ENCODE measurements at places on chromosomes 1 and 21.

DNA sequence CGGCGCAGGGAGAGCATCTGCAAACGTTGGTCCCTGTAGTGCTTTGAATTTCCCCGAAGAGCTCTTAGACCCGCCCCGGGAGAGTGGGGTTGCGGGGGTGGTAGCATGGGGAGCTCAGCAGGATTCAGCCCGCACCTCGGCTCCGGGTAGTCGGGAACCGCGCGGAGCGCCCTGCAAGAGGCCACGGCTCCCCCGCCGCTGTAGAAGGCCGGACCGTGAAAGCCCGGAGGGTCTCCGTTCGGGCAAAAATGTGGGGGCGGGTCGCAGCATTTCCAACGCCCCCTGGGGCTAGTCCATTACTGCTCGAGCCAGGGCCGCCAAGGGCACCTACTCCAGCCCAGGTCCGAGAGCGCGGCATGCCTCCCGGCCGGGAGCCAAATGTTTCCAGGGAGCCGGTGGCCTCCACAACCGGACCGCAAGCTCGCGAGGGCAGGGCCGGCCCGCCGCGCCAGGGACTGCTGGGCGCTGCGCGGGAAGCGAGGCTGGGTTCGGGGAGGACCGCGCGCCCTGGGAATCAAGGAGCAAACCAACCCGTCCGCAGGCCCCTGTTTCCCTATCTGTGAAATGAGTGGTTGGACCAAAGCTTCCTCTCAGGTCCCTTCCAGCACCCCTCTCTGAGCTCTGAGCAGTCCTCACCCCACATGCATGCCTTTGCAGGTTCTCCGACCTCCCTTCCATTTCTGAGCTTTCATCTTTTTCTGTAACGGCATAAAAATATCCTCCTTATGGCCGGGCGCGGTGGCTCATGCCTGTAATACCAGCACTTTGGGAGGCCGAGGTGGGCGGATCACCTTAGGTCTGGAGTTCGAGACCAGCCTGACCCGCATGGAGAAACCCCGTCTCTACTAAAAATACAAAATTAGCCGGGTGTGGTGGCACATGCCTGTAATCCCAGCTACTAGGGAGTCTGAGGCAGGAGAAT, 775 bp upstream of the TMEM63A start:
- DNase-seq: peak; percentile 84

DNA sequence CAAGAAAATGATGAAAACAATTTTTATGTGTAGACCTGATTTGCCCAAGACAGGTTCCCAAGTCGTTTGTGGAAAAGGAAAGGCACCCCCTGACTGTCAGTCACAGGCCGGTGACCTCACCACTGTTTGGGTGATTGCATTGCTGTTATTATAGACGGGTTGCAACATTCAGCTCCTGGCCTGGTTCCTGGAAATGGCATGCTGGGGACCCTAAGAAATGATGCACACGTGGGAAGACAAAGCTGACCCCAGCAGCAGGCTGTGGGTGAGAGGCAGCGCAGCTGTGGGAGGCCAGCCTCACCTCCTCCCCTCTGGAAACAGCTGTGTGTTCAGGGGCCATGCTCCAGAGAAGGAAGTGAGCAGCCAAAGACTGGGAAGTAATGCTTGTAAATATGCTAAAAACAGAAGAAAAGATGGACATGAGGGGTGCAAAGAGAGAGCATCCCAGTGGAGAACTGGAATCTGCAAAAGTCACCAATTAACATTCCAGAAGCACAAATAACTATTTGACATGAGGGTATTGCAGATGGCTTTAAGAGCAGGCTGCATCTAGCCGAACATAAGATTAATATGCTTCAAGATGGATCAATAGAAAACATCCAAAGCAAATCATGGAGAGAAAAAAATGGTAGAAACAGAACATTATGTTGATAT, 23.4 kb upstream of the ABCG1 start:
- DNase-seq: no peak

DNA sequence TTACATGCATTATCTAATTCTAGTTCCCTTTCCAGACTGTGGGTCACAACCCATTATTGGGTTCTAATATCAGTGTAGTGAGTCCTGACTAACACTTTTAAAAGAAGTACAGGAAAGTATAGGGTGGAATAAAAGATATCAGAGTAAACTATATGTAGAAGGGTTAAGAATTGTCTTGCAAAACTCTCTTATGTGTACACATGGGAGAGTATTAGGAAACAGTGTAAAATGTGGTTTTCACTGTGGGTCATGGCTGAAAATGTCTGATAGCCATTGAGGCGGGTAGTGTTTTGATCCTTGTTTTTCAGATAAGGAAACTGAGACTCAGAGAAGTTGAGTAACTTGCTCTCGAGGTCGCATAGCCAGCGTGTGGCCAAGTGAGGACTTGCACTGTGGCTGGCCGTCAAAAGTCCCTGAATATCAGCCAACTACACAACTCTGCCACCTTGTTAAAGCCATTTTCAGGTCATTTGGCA, 18.5 kb upstream of the MTARC1 start:
- no peak for DNase-seq

DNA sequence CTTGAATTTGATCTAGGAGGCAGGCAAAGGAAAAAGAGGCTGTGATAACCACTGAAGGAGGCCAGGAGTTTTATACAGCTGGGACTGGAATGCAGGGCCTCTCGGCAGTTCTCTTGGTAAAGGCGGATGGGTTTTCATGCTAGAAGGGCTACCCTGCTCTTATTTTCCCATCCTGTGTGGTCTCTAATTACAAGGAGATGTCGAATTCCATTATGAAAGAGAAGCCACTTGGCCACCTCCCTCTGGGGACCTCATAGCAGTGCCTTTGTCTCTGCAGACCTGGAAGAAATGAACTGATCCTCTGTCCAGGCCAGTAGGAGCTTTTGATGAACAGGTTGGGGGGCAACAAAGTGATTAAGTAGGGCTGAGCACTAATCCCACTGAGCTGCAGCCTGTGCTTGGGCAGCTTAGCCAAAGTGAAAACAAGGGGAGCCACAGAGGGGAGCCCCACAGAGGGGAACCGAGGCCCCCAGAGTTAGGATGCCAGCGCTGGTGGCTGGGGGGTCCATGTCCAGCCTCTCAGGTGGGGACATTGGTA, 42.2 kb upstream of the BCAR3 start:
- no peak for DNase-seq

DNA sequence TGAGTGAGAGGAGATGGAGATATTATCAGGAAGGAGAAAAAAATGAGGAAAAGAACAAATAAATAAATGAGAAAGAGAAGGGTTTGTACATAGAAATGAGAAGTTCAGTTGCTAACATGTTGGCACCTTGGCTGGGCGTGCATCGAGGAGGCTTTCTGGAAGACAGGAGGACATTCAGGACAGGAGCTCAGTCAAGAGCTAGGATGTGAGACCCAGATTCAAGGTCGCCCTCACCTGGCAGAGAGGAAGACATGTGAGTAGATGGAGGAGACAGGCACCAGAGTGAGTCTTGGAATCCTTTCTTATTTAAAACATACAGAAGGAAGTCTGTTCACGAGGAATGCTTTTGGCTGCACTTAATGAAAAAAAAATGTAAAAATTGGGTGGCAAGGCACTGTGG, 640.9 kb downstream of the NPHP4 start:
- DNase-seq: no peak

DNA sequence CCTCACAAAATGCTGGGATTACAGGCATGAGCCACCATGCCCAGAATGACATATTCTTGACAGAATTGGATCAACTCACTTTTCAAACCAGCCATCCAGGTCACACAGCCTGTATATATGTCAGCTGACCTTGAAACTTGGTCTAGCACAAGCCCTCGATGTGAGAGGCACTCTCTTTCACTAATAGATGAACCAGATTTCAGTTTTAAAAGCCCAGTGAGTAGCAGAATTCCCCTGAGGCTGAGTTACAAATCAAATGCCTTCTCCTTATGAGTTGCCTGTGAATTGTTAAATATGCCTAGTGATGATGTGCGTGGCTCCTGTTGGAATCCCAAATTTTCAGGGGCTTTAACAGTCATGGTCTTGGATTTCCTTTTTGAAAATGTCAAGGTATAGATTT, 88.7 kb downstream of the CD247 start:
- no peak for DNase-seq

GRCh38 chr1:31734582-31735107, 29.5 kb downstream of the ADGRB2 start:
- peak; percentile 83 for DNase-seq

DNA sequence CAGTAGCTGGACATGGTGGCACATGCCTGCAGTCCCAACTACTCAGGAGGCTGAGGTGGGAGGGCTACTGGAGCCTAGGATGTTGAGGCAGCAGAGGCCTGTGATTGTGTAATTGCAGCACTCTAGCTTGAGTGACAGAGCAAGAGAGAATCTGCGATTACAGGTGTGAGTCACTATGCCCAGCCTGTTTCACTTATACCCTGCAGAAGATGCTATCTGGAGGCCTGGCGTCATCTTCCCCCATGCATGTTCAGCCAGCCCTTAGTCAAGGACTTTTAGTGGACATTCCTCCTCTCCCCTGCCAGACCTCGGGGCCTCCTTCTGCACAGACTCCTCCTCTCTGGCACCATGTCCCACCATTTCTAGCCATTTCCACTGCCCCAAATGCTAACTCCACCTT, 36.3 kb upstream of the RCC2 start:
- DNase-seq: peak; percentile 22

DNA sequence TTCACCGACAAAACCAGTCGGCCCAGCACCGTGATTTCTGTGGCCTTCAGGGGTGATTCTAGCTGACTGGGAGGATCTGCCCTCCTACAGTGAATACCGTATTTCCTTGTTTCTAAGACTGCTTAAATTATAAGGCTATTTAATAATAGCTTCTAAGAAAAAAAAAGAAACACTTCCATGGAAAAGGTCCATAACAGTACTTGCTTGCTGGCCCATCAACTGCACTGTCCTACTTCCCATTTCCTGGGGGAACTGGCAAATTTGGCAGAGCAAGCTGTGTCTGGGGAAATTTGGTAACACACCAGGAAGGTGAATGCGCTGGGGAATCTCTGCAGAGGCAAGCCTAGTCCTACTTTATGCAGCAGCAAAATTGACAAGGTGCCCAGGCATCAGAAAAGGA, 214.0 kb downstream of the ZNF326 start:
- no peak for DNase-seq

- DNase-seq: peak; percentile 46
Measured at GRCh38 chr1:78274814-78275213, 216.0 kb upstream of the PTGFR start.

- DNase-seq: no peak
Measured at GRCh38 chr1:235329139-235329902, 951 bp downstream of the GGPS1 start.

DNA sequence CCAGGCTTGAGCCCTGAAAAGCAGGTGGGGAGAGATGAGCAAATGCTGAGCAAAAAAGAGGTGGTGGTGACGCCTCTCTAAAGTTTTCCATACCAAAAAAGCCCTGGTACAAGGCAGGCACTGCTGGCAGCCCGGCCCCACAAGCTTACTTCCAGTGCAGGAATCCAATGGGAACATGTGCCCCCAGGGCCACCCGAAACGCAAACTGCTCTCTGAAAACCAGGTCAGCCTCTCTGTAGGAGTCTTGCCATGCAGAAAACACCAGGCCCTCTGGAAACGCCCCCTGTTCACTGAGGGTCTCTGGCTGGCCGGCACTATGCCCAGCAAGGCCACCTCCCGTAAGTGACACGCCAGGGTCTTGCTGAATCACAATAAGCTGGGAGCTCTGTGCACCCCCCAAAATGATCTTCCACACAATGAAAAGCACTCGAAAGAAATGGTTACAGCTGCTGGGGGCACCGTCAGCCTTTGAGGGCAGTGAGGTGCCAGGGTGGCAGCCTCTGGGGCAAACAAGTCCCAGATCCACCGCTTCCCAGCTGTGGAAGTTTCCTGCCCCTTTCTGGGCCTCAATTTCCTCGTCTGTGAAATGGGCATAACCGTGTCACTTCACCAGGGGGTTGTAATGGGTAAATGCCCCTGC, 170.5 kb downstream of the TOMM20 start:
- no peak for DNase-seq

DNA sequence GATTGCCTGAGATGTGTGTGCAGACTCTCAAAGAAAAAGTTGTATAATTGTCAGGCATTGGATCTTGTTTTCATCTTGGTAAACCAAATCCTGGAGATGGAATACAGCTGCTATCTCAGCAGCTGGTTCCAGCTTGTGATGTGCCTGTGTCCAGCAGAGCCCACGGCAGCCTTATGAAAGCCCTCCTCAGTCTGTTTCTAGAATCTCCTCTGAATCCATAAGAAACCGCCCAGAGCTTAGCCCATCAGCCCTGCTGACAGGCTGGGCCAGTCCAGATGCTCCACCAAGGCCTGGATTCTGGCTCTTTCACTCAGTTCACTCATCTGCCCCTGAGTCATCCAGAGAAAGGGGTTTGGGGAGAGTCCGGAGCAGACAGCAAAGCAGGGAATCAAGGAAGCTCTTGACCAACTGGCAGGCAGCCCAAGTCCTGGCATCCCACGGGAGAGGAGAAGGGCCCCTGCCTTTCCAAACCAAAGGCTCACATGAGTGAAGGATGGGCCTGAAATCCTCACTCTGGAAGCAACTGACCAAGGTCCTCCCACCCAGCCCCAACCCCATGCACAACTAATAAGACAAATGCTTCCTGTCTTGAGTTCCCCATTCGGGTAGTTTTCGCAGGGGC, 45.7 kb downstream of the NAV1 start:
- DNase-seq: peak; percentile 59

DNA sequence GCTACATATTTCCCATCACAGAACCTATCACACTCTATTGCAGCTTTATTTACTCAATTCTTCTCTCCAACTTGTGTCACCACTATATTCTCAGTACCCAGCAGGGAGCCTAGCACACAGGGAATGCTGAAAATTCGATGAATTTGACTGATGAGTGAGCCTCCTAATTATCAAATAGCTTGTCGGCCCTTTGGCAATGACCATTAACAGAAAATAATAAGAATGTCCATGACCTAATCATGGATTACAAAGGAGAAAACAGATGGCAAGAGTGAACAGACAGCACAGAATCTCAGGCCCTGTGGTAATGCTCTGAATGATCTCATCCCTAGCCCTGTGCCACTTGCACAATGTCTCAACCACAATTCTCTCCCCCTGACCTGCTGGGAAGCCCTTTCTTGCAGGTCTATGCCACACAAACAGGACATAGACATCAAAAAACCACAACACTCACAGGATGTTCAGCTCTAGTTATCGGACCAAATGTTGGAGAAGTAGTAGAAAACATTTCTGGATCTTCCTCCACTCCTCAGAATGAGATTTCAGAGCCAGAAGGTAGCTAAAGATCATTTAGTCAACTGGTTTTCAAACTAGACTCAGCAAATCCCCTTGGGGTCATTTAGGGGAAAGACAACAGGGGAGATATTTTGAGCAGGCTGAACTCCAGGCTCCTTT, 68.4 kb downstream of the LUZP1 start:
- DNase-seq: peak; percentile 76
